ENCODE measurements at places on chromosomes 3 and 15.
A peak's percentile ranks its signal among the peaks of the same experiment; 100 is the strongest.

DNA sequence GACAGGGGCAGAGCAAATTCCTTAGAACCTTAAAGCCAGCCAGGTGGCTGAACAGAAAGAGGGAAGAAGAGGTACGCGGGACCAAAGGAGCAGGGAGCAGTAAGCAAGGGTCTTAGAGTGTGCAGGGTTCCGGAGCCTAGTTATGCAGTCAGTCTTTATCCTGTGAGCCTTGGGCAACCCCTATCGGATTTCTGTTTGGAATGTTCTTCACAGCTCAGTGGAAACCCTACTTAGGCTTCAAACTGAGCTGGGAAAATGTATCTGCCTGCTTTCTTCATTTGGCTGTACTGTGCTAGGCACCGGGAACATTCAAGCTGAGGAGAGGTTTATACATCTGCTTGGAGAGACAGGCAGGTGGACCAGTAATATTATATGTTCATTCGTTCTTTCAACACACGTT lies 37.1 kb downstream of the PSMD6 start:
- no peak for DNase-seq

DNA sequence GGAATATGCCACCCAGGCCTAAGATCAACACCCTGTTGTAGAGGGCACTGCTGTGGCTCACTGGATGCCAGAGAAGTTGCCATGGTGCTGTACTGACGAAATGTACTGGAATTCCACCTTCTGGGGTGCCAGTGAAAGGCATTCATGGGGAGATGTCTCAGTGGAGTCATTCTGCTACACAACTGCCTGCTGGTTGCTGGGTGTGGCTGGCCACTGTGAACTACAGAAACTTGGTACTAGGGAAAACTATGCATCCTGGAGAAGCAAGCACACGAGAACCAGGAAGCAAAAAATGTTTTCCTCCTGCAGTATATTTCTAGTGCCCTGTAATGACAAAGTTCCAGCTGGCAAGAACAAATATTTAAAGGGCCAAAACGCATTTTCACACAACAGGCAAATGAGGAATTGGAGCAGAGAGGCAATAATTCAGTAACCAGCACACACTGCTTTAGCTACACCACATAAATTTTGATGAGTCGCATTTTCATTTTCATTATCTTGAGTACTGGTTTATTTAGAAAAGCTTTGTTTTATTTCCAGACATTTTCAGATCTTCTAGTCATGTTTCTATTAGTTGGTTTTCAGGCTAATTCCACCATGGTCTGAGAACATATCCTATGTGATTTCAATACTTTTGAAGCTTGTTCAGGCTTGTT lies 18.3 kb upstream of the RFX7 start:
- DNase-seq: no peak

DNA sequence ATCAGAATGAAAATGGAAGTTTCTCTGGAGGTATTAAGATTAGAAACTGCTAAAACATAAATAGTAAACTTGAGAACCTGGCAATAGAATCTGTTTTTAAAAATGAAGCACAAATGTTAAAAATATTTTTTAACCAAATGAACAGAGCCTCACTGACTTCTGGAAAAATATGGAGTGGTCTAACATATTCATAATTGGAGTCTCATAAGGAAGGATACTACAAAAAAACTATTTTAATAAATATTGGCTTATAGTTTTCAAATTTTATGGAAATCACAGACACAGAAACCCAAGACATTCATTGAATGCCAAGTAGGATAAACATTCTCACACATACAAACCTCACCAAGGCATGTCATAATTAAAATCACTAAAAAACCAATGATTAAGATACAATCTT lies 23.6 kb upstream of the TASOR start:
- no peak for DNase-seq

DNA sequence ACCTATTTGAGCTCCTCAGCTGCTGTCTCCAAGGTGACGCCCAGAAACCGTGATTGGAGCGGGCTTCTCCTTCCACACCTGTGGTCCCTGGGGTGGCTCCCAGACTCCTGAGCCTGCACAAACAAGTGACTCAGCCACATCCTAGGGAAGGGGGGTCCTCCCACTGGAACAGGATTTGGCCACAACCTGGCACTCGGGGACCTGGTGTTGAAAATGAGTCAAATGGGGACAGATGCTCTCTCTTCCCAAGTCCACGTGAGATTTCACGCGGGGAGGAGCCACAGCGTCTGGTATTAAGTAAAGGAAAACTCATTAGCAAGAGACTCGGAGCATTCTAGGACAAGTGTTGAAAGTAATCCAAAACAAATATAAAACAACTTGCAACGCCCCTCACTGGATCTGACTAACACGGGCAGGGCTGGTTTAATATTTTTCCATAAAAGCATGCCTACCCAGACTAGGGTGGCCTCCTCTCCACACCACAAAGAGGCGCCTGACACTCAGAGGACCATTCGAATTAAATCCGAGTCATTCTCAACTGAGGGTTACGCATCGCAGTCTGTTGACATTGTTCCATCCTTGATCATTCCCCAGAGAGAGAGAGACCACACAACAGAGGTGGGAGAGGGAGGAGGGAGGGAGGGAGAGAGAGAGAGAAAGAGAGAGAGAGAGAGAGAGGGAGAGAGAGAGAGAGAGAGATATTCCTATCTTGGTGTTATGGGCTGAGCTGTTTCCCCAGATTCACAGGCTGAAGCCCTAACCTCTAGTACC lies 74.4 kb downstream of the MGLL start:
- peak; percentile 53 for DNase-seq

DNA sequence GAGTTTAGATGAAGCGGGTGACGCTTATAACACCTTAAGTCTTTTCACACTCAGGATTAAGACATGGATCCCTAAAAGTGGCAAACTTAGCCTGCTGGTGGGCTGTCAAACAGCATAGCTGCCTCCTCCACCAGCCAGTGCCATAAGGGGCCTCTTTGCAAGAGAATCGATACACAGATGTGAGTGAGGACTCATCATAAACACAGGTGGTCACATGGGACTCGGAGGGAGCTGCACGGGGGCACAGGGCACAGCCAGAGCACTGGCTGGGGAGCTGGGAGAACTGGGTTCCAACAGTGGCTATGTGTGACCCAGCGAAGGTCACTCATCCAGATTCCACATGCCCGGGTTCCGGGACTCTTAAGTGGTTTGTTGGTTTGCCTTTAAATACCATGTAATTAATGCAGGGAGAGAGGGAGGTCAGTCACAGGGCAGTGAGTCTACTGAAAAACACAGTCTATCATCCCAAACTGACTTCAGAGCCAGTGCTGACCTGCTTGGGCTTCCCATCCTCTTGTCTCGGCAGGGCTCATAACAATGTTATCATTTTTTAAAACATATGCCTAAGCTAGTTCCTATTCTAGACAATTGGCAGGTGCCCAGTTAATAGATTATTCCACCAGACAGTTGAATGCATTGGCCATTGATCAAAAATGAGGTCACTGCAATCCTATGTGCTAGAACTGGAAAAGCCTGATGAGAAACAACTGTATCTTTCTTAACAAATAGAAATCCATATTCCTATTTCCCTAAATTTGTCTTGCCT lies 51.8 kb downstream of the SLC12A8 start:
- DNase-seq: no peak

DNA sequence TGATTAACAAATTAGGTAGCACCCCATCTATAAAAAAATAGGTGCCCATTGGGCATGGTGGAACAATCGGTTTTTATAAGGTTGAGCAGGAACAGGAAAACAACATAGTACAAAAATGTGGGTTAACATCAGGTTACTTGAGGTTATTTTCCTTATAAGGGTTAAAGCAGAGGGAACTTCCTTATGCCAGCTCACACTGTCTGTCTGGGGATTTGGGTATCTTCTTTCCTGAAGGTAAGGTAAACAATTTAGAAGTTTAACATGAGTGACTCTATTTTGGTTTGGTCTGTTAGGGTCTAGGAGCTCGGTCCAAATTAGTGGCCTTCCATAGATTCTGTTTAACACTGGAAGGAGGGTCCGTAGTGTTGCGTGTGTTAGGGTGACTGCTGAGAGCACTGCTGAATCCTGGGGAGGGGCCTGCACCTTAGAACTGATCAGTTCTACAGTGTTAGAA lies 14.7 kb downstream of the CHD2 start:
- no peak for DNase-seq

DNA sequence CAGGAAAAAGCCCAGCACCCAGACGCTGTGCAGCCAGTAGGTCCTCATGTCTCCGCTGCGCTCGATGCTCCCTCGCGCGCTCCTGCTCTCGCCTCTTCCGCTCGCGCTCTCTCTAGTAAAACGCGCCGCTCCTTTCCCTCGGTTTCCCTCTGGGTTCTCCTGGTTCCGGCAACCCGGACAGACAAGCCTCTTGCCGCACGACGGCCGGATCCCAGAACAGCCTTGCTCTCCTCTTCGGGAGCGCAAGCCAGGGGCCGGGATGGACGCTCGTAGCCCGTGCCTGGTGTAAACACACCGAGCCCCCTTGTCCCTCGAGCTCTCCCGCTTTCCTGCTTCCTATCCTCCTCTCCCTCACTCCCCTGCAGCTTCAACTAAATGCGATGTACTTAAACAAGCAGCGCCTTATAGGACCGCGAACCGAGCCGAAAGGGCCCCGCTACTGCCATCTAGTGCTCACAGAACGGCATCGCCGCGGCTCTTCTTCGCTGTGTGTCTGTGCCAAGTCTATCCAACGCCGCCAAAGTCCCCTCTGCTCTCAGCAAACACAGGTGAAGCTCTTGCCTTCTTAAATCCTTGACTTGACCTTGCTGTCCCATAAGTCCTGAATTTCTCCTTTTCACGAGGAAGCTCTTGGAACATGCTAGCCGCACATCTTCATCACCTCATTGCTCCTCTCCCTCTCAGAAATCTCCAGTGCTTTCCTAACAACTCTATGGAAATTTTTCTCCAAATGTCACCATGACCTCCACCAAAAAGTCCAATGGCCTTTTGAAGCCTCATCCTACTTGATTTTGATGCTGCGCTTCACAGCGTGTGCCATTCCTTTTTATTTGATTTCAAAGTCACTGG lies 1037.2 kb downstream of the IGSF11 start:
- DNase-seq: peak; percentile 12

GRCh38 chr15:100216182-100216581 lies 125.6 kb downstream of the ADAMTS17 start:
- DNase-seq: no peak

Measured in HTR-8/SVneo (cell line).